ENCODE measurements at places on chromosomes 4 and X.

DNA sequence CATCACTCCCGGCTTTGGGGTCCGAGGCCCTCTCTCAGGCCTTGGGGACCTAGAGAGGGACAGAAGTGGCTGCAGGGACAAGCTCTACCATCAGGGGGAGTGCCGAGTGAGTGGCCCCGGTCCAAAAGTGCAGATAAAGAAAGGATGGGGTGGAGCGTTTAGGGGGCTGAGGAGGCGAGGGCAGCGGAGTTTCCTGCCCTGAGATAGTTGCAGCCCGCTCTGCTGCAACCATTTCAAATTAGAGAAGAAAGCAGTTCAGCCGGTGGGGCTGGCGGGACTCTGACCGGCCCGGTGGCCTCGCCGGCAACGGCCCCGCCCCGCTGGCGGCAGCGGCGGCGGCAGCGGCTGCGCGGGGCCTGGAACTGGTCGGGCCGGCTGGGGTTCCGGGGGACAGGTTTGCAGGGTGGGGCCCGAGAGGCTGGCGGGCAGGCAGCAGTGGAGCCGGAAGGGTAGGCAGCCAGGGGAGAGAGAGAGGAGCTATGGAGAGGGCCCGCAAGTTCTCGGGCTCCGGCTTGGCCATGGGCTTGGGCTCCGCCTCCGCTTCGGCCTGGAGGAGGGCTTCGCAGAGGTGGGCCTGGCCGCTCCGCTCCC, 7.6 kb downstream of the DLG3 start:
- no peak for DNase-seq

DNA sequence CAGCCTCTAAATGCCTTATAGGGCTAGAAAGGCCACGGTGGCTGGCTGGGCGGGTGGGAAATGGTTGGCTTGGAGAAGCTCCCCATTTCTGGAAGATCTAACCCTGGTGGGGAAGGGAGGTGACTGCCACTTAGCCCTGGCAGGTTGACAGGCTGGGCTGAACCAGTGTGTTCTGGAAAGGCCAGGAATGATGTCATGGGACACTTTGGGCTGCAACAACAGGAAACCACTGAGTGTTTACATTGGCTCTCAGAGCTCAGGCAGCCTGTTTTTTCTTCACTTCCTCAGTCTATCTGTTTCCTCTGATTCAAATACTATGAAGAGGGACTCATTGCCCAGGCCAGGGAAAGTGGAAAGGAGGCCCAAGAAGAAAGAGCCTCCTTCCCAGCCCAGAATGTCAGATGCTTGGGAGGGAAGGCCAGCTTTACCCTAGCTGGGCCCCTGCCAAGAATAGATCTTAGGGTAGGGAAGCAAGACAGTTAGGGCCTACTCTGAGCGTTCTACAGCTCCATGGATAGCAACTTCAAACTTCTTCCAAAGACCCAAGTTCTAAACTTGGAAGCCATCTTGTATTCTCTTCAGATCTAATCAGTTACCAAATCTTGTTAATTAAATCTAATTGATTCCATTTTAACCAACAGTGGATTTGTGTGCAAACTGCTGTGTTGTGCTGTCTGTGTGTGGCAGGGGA, 65.8 kb upstream of the MSN start:
- peak; percentile 20 for DNase-seq

DNA sequence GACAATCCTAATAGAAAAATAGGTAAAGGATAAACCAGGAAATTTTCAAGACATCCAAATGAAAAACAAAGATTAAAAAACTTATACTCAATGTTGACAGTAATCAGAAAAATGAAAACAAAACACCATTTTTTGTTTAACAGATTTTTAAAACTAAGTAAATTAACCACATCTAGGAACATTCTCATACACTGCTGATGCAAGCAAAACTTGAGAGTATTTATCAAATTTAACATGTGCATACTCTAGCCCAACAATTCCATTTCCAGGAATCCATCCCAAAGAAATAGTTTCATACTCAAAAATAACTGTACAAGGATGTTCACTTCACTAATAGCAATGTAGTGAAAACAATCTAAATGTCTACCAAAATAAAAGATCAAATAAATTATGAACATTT, 11.5 kb downstream of the ANKRD17 start:
- no peak for DNase-seq

GRCh38 chr4:56630876-56631666, 50.0 kb downstream of the HOPX start:
- no peak for DNase-seq

DNA sequence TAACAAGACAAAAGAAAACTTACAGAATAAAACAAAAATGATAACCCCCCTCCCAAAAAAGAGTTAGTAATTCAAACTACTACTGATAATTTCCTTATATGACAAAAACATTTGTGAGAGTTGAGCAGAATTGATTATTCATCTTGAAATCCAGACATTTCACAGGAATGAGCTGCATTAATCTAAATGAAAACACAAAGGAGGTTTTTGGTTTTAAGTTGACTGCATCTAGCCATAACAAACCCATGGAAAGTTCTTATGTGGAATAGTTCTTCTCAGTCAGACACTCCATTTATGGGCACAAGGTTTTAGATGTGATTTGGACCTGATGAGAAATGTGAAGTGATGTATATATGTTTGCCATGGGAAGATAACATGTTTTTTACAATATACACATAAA, 95.4 kb downstream of the VCX2 start:
- DNase-seq: no peak

DNA sequence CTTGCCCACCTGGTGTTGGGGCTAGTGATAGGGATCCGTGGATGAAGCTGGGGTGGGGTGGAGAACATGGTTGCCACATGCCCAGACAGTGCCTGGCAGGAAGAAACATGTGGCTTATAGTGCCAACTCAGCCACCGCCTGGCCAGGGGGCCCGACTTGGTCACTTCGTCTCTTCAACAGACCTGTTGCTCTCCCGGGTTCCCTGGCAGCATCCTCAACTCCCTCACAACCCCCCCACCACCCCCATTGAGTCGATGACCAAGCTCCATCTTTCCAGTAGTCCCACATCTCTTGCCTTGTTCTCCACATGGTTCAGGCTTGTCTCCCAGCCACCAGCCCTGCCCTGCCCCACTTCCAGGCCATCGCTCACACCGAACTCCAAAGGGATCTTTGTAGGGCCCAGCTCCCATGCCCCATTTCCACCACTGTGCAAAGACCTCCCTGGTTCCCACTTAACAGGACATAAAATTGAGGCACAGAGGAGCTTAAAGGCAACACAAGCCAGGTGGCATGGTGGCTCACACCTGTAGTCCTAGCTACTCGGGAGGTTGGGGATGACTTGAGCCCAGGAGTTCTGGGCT, 7.8 kb downstream of the PNCK start:
- DNase-seq: no peak

GRCh38 chr4:143362349-143363046, 25.8 kb downstream of the GAB1 start:
- no peak for DNase-seq

GRCh38 chr4:3823496-3824341, 57.5 kb downstream of the ADRA2C start:
- no peak for DNase-seq

DNA sequence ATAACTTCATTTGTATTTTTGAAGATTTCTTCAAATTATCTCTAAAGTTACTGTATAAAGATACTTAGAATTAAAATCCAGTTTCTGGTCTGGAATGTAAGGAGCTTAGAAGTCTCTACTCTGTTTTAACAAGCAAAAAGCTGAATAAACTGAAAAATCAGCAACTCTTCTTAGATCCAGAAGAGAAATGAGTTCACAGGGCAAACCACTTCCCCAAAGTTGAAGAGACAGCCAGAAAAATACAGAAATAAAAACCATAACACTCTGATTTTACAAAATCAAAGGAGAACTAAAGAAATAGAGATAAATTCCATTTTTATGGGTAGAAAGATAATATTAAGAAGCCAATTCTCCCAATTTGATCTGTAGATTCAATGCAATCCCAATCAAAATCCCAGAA, 1166.8 kb downstream of the ADGRL3 start:
- no peak for DNase-seq

- no peak for DNase-seq
Measured at GRCh38 chr4:64130907-64131306, 278.3 kb downstream of the TECRL start.

DNA sequence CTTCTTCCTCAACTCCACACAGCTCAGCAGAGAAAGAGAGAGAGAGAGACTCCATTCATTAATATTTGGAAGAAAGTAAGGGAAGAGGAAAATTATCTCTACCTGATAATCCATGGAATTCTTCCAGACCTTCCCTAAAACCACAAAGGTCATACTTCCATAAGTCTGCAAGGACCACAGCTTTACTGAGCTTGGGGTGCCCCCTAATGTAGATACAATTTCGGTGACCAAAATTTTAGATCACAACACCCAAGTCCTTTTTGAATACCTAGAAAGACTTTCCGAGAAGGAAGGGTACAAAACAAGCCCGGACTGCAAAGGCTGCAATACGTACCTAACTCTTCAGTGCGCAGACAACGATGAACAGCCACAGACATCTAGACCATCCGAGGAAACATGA, 523.9 kb downstream of the GLUD2 start:
- no peak for DNase-seq

DNA sequence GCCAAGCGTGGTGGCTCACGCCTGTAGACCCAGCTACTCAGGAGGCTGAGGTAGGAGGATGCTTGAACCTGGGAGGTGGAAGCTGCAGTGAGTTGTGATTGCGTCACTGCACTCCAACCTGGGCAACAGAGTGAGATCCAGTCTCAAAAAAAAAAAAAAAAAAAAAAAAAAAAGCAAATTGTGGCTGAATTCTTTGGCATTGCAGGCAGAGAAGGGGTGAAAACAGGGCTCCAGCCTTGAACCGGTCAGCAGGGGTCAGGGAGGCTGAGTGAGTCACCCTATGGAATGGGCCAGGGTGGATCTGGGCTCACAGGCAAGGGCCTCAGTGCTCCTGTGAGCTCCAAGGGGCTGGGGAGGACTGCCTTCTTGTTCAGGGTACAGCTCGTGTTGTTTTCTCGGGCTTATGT, 13.2 kb upstream of the FAM3A start:
- no peak for DNase-seq

DNA sequence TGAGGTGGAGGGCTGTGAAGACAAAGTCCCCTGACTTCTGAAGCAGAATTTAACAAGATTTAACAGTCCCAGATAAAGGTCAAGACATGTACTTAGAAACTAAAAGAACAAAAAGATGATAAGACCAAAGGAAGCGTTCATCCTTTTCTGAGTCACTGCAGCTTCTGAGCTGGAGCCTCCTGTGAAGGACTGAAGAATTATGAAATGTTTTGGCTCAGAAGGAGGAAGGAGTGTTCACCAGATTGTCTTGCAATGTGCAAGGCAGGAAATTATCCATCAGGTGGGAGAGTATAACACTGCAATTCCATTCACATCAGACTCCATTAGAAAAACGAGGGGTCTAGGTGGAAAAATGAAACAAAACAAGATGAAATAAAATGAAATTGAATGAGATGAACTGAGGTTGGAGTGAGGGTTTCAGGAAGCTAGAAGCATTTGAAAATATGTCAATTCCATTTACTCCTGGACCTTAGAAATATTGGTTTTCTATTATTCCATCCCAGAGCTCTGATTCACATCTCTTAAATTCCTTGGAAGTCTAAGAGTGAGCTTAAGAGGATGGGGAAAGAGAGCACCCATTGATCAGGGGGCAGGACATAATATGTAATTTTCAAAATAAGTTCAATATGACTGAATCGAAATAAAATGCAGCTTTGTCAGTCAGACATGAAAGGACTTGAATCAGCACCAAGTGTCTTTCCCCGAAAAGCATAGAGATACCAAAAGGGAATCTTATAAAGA, 186.1 kb upstream of the LNX1 start:
- DNase-seq: peak; percentile 59

DNA sequence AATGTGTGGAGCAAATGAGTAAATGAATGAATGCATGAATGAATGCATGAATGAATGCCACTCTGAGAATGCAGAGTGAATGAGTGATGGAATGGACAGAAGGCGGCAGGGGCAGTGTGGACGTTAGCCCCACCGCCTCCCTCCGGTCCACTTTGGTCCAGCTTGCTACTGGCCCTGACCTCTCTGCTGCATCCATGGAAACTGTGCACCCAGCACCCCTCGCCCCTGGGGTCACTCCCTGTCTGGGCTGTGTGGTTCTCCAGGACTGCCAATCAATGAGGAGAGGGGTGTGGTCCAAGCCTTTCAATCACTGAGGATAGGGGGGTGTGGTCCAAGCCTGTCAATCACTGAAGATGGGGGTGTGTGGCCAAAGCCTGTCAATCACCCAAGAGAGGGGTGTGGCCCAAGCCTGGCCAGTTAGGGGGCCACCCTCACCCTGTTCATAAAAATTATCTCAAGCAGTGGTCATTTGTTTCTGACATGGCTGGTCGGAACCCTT, 39.2 kb upstream of the ASMTL start:
- DNase-seq: no peak

DNA sequence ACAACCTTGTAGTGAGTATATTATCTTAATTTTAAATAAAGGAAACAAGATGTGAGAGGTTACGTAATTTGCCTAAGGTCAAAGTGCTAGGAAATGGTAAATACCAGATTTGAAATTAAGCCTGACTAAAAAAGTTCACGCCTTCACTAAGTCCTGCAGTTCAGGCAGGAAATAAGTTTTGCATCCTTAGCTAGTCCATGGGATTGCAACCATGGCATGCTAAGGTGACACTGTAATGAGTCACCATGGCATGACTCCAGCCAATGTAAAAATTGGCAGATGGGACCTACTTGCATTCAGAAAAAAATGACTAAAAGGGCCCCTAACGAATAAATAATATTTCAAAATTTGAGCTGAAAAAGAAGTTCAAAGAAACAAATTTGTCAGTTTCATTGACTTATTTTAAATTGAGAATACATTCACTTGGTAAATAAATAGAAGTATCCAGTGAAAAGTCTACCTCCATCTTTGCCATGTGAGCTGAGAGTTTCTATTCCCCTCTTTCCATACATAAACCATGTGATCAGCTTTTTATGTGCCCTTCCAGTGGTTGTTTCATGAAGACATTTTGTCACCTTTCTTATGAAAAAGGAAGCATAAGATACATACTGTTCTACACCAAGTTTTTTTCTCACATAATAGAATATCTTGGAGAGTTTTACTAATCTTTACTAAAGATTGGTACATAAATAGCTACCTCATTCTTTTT, 72.4 kb downstream of the ANKRD50 start:
- peak; percentile 44 for DNase-seq

GRCh38 chr4:168434993-168435392, 45.3 kb downstream of the DDX60L start:
- no peak for DNase-seq

DNA sequence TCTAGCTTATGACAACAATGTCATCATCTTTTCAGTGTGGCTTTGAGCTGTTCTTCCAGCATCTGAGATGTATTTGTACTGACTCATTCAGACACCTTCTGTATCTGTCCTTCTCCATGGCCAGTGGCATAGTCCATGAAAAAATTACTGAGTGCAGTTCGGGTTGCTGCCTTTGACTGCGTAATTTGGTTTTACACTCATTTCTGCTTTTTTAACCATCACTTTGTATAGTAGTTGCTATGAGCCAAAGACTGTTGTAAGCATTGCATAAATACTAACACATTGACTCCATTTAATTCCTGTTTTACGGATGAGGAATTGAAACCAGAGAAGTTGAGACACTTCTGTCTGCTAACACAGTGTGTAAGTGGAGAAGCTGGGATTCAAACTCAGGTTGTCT, 190.7 kb upstream of the MID1 start:
- no peak for DNase-seq

- DNase-seq: no peak
Measured at GRCh38 chrX:79367907-79368306, 773 bp upstream of the ITM2A start.
